ENCODE measurements at places on chromosomes 16 and 17.

- no peak for DNase-seq
Observed at GRCh38 chr17:45433159-45433535, 477 bp upstream of the ARHGAP27 start.

GRCh38 chr17:55513885-55514590, 2.8 kb upstream of the SMIM36 start:
- peak; percentile 83 for DNase-seq

DNA sequence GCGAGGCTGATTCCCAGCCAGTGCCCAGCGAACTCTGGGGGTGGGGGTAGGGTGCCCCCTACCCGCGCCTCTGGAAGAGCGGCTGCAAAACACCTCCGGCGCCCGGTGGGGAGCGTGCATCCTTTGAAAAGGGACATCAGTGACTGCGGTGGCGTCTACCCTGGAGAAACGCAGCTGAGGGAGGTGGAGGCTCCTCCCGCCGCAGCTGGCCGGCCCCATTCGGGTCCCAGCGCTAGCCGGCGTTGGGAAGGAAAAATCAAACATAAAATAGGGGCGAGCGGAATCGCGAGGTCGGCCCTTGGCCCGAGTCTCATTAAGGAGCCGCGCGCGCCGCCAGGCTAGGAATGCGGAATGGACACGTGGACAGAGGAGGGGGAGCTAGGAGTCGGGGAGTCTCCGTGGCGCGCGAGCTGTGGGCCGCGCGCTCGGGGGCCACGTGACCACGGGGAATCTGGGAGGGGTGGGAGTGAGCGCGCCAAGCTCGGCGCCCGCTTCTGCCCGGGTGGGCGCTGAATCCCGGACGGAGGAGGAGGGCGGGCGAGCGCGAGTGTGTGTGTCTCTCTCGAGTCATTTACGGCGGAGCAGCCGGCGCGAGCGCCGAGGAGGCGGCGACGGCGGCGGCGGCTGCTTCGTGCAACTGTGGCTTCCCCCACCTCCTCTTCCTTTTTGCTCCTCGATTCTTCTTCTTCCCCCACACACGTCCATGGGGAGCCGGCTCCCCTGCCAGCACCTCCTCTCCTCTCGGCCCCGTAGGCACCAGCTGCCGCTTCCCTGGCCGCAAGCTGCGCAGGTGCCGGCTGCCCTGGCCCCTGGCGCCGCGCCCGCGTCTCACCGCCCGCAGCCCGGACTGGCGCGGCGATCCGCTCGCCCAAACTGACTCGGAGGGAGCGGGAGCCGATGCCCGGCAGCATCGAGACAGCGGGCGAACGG, at the start of gene TMEM132E:
TSS of gene TMEM132E (plus strand) at position 566 of the 930 bp plus-strand sequence. CDS start 1,495 bp downstream, outside the sequence.
- DNase-seq = peak; percentile 9

DNA sequence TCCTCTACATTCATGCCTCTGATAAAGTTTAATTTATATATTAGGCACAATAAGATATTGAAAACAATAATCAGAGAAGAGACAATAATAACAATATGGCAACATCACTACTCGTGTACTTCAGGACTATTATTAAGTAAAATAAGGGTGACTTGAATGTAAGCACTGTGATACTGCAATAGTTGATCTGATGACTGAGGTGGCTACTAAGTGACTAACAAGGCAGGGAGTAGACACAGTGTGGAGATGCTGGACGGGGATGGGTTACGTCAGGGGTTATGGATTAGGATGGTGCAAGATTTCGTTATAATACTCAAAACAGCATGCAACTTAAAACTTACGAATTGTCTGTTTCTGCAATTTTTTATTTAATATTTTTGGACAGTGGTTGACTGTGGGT, 32.5 kb downstream of the CYLD start:
- no peak for DNase-seq

- DNase-seq = no peak
Observed at GRCh38 chr17:32529604-32530003, 42.8 kb downstream of the CDK5R1 start.

DNA sequence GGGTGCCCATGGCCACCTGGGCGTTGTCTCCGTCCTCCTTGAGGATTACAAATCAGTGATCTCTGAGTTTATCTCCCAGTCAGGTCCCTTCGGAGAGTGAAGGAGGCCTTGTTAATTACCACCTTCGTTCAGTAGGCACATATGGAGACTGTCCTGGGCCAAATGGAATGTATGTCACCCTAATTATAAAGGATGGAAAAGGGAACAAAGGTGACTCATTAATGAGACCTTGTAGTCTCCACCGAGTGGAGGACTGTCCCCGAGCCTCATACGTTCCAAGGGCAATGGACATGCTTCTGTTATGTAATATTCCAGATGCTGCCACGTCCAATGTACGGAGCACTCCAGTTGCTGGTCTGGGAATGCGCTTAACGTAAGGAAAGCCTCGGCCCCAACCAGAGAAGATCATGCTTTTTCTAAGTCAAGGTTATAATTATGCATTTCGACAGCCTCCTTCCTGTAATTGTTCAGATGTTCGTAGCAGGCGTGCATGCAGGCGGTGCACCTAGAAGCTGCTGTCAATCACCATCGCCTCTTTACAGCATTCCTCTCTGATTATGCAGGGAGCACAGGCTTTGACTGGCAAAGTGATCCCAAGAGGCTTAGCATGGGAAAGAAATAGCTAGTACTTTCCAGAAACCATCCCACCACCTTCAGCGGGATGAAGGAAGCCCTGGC, 22.4 kb upstream of the SEC14L1 start:
- no peak for DNase-seq

GRCh38 chr16:82636958-82637357, 10.2 kb downstream of the CDH13 start:
- no peak for DNase-seq

DNA sequence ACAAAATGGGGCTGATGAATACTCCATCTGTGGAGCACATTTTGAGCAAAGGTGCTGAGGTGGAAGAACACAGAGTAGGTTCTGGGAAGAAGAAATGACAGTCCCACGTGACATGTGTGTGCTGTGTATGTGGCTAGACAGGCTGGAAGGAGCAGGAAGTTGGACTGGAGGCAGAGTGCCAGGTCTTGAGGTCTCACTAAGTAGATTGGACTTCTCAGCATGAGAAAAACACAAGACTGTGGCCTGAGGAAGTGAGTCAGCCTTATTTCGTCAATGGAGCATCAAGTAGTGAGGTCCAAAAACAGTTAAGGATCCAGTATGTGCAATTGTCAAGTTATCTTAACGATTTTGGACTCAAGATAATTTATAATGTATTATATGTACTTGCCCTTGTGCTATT, 736.5 kb downstream of the KCNJ2 start:
- DNase-seq = no peak

GRCh38 chr16:12016291-12016947, 39.9 kb downstream of the SNX29 start:
- no peak for DNase-seq

DNA sequence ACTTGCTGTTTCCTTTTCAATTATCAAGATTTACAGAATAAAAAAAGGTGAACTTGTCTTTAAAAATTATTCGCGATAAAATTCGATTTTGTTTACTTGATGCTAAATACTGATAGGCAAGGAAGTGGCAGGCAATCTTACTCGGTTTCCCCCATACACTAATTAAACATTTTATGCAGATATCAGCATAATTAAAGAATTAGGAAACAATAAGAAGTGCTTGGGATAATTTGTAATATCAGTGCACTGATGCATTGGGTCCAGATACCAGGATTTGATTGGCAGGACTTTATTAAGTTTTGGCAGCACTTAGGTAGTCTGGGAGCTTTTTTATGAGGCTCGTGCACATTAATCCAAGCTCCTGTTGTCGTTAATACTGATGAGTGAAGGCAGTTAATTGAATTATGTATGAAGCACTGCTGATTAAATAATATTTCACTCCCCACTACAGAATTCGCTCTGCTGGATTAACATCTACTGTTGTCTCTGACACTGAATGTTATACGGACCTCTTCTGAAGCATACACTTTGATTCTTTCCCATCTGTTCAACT, 165.6 kb downstream of the CA10 start:
- no peak for DNase-seq

DNA sequence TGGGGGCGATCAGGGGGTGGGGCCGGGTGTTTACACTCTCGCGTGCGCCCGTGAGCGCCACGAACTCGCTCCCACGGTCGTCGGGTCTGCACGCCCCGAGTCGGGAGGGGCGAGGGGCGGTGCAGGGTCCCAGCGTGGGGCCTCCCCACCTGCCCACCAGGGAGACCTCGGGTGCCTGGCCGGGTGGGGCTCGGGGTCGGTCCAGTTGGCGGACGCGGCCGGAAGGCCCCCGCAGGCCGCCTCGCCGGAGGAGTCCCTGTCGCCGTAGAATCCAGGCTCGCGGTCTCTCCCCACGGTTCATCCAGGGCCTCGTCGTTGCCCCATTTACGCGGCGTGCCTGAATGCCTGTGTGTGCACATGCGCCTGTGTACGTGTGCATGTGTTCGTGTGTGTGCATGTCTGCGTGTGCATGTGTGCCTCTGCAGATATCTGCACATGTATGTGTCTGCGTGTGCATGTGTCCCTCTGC, 510 bp upstream of the RAB40B start:
- no peak for DNase-seq

- no peak for DNase-seq
Observed at GRCh38 chr16:23069844-23070243, 79.4 kb downstream of the USP31 start.

- peak; percentile 57 for DNase-seq
Observed at GRCh38 chr16:69796285-69797118, 34.4 kb downstream of the WWP2 start.

DNA sequence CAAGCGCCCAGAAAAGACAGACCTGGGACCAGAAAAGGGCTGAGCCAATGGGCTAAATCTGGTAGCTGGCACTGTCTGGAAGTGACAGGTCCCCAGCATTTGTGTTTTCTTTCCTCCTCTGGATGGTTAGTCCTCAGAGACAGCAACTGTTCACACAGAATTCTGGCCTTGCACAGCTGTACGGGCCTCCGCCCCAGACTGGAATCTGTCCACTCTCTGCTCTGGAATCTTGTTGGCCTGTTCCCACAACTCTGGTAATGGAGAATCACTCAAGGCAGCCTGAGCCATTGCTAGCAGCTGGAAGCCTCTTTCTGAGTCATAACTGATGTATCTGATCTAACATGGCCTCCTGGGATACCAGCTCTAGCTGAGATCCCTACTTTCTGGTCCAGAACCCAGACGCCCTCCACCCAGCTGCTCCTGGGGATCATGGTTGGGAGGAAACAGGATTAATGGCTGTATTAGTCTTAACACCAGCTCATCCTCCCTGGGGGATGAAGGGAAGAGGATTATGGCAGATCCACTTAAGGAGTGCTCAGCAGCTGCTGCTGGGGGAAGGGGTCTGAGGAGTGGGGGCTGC, 9.1 kb downstream of the ZNF668 start:
- no peak for DNase-seq

- DNase-seq = no peak
Observed at GRCh38 chr17:74850310-74850709, 9.4 kb downstream of the GRIN2C start.

DNA sequence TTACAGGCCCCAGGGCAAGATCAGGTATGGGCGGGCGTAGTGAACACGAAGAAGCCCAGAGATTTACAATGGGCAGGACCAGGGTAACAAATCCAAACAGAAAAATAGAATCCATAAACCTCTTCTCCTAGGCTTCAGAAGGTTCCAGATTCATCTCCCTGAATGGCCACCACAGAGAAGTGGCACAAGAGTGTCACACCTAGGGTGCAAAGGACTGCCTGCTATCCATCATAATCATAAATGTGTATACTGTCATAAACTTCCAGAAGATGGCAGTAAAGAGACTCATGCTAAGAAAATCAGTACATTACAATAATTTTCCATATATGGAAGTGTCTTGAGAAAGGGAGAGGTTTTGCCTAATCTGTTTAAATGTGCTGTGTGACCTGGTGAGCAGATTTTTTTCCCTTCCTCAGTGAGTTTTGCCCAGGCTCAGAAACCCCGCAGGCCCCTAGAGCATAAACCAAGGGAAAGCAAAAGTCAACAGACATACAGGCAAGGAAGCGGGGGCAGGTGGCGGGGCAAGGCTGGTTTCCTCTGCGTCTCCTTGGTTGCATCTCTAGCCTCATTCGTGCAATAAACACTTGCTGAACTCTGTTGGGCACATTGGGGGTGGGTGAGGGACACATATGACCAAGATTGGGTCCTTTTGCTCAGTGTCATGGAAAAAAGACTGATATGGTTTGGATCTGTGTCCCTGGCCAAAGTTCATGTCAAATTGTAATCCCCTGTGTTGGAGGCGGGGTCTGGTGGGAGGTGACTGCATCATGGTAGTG, 92.0 kb upstream of the CDH5 start:
- DNase-seq = peak; percentile 28

DNA sequence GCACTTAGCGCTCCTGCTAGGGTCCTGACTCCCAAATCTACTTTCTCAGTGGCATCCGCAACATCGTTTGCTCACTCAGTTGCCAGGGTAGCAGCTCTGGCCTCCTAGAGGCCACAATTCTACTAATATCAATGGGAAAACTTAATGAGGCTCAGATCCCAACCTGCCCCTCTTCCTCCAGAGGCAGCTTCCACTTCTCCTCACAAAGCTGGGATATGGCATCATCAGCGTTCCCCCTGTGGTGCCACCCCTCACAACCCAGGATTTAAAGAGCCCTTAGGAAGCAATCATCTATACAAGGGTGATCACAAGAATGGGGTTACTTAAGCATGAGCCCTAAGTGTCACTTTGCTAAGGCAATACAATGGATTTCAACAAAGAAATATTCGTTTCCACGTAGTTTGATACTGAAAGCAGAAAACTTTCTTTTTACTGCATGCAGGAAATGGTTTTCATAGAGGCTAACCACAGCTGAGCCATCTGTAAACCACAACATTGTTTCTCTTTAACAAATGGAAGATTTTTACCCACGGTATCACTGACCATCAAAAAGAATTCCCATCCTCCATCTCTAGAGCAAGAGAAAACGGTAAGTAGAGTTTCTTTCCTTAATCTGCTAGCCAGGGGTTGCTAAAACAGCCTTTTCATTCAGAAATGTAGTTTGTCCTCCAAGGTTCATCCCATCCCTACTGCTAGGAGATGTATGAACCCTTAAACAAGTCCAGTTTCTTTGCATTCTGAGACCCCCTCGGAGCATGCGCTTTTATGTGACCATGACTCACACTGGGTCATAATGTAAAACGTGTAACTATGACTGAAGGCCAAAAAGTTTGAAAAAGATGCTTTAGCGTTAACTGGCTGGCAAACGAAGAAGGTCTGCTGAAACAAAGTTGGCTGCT, 68.3 kb upstream of the BCAR1 start:
- peak; percentile 46 for DNase-seq

DNA sequence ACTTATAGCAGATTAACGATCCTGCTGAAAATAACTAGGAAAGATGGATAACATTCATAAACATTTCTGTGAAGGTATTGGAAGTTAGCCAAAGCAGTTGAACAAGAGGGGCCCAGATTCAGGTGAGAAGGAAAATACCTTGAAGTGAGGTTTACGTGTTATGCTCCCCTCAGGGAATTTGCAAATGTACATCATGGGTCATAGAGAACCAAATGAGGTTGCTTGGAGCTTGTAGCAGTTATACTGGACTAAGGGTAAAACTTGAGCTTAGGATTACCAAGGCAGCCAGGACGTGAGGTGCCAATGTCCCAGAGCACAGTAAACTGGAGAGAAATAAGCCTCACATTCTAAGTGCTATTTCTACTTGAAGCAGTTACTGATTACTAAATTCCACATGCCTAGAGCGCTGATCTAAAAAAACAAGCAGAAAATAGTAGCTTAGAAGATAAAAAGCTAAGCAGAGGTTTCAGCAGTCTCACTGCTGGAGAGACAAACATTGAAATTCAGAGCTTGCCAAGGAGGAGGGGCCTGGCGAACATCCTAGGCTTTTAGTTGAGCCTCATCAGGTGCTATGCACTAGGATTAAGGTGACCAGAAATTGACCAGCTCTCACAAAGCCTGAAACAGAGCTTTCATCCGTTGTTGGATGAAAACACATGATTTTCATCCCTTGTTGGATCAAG, 136.7 kb upstream of the FAM20A start:
- DNase-seq = no peak

GRCh38 chr17:61750656-61751055, 112.7 kb downstream of the BRIP1 start:
- peak; percentile 65 for DNase-seq
